ENCODE measurements at places on chromosomes 4 and X.

DNA sequence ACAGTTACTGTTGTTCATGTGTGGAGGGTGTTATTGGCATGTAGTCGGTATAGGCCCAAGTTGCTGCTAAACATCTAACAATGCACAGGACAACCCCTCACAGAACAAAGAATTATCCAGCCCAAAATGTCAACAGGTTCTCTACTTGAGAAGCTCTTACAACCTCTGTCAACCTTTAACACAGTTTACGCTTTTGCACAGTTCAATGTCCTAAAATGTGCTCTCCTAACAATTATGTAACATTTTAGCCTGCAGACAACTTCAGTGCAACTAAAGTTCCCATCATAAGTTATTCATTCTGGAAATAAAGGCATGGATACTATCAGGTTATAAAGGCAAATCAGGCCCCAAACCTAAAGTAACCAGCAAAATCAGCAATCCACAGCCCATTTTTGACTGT is 66.2 kb downstream of the ASB9 start:
- no peak for DNase-seq

DNA sequence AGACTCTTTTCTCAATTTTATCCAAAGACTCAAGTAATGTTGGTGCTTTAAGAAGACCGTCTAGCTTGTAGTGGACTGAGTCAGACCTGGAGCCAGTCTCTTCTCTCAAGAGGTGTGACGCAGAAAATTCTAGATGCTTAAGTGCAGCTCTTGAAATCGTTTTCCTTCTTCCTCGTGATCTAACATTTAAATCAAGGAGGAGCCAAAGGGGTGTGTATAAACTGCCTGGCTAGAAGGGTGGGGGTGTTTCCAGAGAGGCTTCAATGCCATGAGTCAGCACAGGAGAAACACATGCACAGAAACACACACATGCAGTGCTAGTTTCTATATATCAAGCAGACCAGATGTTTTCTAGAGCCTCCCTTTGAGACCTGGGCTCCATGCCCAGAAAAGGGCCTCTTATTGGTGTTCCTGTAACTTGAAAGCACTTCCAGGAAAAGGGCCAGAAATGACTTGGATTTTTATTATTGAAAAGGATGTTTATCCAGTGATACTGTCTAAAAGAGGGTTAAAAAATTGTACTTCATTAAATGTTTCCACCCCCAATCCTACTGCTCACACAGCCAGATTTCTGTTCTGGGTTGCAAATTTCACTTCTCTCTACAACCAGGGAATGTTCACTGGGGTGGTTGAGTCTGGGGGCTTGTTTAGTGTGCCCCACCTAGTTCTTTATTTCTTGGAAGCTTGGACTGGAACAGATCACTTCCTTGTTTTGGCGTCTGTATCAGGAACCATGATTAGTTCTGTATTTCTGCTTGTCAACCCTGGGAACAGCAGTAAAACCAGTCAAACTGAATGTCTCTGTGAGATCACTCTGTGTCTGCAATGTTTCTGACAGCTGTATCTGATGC is at the start of gene CLIC2:
CLIC2 (minus strand) TSS at position 129 of the 851 bp plus-strand sequence. CDS start 187 bp downstream, outside the sequence.
- DNase-seq = no peak

DNA sequence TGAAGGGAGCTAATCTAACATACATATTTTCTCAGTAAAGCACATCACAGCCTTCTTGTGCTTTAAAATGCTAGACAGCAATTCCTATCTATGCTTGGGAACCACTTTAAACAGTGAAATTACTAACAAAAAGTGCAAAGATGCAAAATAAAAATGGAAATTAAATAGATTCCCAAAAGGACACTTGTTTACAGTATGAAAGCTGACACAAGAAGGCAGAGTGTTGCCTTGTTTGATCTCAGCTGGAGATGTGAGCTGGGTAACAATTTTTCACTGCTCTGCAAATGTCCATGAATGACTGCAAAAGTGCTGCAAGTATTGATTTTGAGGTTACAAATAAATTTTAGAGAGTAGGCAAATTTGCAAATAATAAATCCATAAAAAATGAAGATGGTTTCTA is 22.3 kb downstream of the GRIA2 start:
- DNase-seq = no peak

- DNase-seq = no peak
Observed at GRCh38 chrX:24702362-24703184, 8.9 kb downstream of the POLA1 start.

DNA sequence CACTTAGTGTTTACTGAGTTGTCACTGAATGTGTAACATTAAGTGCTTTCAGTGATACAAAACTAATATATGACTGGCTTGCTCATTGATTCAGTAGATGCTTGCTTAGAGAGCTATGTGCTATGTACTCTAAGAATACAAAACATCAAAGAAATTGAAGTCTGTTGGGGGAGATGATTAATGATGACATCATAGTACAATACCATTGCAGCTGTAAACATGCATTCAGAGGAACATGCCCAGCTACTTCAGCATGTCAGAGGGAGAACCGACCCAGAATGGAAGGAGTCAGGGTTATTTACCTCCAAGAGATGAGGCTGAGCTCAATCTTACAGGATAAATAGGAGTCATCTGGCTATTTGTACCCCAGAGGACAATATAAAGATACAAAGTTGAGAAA is 290.8 kb downstream of the TENM3 start:
- no peak for DNase-seq

GRCh38 chrX:86946569-86946968 is 571.0 kb upstream of the KLHL4 start:
- no peak for DNase-seq

DNA sequence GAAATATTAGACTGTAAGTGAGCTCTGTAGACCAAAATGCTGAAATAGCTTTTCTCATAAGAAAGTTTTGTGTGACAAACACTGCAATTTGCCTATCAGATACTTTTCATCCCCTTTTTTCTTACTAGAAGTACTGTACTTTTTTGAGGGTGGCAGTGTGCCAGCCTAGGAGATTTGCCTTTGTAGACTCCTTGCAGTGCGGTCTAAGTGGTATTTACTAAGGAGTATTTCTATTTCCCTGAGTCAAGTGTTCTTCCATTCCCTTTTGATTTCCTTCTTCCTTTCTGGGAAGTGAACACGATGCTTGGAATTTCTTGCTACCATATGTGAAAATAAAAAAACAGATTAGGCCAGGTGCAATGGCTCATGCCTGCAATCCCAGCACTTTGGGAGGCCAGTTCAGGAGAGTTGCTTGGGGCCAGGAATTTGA is 34.6 kb downstream of the PDLIM5 start:
- no peak for DNase-seq

- DNase-seq = no peak
Observed at GRCh38 chr4:152556283-152556682, 20.4 kb upstream of the FBXW7 start.

DNA sequence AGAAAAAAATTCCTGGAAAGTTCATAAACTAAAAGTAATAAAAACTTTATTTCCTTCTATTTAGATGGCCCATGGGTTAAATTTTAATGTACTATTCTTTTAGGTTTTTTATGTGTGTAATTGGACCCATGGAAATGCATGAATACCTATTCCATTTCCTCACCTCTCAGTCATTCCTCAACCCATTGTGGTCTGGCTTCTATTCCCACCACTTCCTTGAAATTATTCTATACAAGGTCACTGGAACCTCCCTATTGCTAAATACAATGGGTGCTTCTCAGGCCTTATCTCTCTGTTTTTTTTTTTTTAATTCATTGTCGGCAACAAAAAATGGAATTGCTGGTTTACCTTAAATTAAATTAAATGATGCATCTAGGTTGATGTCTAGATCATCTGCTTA is 17.2 kb downstream of the SLC39A8 start:
- DNase-seq = no peak

- no peak for DNase-seq
Observed at GRCh38 chrX:9738151-9738550, 27.5 kb downstream of the GPR143 start.

- no peak for DNase-seq
Observed at GRCh38 chr4:81459228-81459627, 12.5 kb downstream of the RASGEF1B start.

- no peak for DNase-seq
Observed at GRCh38 chrX:42988700-42989099, 210.7 kb upstream of the PPP1R2C start.

Data from esophagus squamous epithelium (tissue), 5 donors.